Fibroblast of upper back skin (primary cell): ENCODE measurements at places on chromosomes 2 and 18.

DNA sequence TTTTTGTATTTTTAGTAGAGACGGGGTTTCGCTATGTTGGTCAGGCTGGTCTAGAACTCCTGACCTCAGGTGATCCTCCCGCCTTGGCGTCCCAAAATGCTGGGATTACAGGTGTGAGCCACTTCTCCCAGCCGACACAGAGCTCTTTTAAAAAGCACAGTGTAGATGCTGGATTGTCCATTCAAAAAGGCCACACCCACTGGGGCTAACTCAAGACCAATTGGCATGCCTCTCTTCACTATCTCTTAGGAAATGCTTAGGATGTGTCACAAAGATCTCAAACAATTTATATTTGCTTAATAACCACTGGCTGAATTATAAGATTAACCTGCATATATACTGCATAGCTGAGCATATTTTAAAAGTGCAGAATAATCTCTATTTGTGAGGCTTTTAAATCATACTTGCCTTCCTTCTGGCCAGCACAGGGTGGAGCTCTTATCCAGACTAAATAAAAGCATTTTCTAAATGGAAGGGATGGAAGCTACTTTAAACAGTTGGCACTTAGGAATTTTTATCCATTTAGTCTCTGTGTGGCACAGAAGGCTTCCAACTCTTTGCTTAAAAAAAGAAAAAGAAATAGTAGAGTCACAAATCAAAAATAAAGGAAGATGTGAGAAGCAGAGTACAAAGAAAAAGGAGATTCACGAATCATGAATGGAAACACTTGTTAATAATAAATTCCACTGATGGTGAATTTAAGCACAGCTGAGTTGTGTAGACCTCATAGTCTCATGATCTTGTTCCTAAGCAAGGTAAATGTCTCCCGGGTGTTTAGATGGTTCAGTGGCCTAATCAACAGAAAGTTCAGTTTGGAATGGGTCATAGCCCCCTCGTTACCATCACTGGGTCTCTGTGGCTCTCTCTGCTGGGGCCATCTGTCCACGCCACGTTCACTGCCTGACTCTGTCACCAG lies 22.4 kb downstream of the CRYGD start:
- DNase-seq, result peak; percentile 3

- DNase-seq, result peak; percentile 9
Measured at GRCh38 chr2:220504938-220505503, 877.6 kb downstream of the SLC4A3 start.

- no peak for DNase-seq
Measured at GRCh38 chr2:234991290-234991689, 39.5 kb downstream of the SH3BP4 start.

DNA sequence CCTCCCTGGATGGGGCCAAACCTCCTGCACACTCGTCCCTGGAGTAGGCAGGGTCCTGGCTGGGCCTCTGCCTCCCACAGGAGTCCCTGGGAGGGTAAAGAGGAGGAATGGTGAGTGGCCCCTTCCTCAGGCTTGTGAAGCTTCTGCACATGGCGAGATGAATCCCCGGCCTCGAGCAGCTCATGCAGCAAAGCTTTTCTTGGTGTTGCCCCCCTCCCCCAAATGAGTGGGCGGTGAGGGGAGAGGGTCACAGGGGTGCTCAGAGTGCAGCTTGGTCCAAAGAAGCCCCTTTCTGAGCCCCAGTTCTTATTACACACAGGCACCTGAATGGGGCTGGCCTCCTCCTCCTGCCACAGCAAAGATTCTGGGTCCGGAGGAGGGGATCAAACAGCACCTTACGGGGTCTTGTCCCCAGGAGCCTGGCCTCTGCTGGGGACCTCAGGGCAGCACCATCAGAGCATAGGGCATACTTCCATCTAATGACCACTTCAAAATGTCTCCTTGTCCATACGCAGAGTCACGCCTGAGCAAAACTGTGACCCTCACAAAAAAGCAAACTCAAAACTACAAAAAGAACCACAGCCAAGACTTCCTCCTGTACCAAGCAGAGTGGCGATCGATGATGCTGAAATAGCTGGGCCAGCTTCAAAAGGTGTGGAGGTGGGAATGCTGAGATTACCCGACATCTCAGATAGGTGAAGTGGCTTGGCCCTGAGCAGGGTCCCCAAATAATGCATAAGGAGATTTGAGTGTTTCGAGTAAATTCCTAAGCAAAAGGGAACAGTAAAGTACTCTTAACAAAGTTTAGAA lies 148.4 kb upstream of the TWIST2 start:
- no peak for DNase-seq

- no peak for DNase-seq
Measured at GRCh38 chr2:237406371-237406895, 7.5 kb downstream of the COL6A3 start.

DNA sequence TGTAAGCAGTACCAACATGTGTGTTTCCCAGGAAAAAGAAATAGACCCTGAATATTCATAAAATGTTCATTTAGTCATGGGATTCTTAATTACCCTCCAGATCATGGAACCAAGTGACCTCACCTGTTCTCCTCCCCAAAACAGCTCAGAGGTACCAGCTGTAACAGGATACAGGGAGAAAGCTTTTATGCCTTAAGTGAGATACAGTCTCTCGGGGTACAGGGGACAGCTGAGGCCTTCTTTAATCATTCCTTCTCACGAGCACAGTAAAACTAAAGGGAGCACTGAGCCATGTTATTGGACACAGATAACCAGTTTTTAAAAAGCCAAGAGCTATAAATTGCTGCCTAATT lies 16.6 kb downstream of the EPHA4 start:
- no peak for DNase-seq

- peak; percentile 37 for DNase-seq
Measured at GRCh38 chr2:64268330-64269048, 124.3 kb upstream of the PELI1 start.

DNA sequence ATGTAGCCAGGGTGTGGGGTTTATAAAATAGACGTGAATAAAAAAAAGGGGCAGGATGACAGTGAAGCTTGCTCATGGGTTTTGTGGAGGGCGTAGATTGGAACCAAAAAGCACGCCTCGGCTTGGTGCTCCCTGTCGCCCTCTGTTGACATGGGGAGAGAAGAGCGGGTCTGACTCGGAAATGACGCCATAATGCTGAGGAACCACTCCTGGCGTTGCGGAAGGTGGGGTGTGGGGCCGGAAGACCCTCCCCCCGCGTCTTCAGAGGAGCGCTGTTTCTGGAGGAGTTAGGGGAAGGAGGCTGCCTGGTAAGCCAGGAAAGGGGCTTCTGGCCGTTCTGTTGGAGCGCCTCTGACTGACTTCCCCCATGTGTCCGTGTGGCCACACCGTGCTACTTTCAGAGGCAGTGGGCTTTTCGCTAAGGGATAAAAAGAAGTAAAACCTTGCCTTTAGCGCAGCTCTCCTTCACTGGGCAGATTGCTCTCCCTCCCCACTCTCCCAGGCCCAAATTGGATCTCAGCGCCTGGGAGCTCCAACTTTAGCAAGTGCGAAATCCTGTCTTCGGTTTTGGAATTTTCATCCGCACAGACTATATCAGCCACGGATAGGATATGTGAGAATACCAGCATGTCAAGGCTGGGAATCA lies 42.8 kb downstream of the PLEKHA3 start:
- DNase-seq, result peak; percentile 84

DNA sequence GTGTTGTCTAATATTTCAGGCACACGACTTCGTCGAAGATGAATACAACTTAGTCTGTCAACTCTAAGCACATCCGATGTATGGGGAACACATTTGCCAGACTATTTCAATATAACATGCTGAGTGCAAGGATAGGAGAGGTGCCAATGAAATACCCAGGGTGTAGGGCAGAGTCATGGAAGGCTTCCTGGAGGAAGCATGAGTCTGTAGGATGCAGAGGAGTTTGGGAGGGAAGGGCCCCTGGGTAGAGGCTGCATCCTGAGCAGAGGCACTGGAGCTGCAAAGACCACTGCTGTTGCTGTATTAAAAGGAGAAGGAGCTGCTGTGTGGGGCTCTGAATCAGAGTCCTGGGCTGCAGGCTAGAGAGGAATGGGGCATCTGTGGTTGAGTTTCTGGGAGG lies 89.9 kb downstream of the ASAP2 start:
- no peak for DNase-seq

DNA sequence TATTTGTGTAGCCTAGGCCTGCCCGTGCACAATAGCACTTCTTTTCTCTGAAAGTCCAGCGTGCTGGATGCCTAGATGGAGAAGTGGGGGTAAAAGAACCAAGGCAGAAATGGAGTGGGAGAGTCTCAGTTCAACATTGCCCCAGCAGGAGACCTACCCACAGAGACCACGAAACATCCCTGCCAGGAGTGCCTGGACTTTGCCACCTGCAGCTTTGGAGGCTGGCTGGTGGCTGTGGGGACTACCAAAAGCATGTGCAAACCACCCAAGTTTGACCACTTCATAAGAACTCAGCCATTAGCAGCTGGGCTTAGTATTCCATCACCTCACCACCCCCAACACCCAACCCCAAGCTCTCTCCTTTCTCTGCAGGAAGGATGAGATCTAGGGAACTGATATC lies 416.9 kb upstream of the ID2 start:
- peak; percentile 29 for DNase-seq

DNA sequence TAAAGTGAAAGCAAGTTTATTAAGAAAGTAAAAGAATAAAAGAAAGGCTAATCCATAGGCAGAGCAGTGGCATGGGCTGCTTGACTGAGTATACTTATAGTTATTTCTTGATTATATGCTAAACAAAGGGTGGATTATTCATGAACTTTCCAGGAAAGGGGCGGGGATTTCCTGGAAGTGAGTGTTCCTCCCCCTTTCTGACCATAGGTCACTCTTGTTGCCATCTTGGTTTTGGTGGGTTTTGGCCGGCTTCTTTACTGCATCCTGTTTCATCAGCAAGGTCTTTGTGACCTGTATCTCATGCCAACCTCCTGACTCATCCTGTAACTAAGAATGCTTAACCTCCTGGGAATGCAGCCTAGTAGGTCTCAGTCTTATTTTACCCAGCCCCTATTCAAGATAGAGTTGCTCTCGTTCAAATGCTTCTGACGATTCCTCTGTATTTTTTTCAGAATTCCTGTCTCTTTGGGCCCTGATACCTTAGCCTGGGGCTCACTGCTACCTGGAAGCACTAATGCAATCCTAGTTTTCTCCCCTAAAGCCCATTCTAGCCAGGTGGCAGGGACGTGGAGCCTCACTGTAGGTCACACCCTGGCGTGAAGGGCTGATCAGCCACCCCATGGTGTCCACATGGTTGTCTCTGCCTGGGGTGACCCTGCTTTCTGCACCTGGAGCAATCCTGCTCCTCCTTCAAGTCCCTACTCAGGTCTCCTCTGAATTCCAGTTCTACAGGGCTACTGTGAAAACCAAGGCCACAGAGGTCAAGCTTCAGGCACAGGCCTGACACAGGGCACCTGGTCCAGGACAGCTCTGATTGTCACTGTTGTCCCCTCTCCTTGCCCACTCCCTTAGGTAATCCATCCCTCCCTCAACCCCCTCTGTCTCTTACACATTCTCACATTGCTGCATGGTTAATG lies 6.0 kb upstream of the SLC35F6 start:
- DNase-seq, result peak; percentile 100

- DNase-seq, result peak; percentile 31
Measured at GRCh38 chr18:4807604-4808293, 352.6 kb upstream of the DLGAP1 start.

- DNase-seq, result no peak
Measured at GRCh38 chr2:126446106-126446695, 209.8 kb upstream of the GYPC start.

DNA sequence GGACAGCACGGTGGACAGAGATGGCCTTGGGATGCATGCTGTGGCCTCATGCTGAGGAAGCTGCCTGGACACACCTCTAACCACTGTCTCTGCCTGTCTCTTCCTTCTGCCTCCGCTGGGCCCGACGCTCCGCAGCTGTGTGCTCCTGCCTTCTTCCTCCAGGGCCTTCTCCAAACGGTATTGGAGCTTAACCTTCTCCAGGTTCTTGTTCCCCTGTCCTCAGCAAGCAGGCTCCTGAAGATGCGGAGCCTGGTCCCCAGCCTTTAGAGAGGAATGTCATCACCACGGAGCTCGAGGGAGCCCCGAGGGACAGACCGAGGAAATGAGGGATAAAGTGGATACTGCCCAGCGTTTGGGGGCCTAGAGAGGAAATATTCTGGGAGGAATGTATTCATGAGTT lies 155.1 kb downstream of the DYSF start:
- no peak for DNase-seq

DNA sequence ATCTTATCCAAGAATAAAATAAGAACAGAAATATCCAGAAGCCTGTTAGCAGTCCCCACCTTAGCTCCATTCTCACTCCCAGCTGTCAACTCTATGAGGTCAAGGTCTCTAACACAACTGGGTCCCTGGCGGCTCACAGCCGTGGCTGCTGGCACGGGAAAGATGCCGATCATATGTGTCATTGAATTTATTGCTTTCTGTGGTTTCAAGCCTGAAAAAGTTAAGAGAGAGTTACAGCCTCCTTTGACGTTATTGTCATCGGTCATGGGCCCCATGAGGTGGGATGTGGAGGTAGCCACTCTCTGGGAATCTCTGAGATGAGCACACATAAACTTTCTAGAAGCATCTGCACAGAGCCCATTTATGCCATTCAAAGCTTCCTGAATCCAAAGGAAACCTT lies 28.7 kb upstream of the CABLES1 start:
- DNase-seq, result peak; percentile 96

DNA sequence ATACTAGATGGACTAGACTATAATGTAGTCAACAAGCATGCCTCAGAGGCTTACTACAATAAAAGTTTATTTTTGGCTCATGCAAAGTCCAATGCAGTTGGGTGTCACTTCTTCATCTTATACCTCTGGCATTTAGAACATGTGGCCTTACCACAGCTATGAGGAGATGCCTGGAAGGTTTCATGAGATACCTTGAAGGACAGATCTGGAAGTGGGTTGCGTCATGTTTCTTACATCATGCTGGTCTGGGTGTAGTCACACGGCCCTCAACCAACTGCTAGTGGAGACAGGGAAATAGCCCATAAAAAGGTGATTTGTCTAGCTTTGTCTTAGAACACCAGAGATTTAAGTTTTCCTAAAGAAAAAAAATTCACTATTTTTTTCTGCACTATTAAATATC lies 91.7 kb upstream of the MMADHC start:
- peak; percentile 82 for DNase-seq

GRCh38 chr18:697800-698199 lies 14.6 kb downstream of the ENOSF1 start:
- no peak for DNase-seq

DNA sequence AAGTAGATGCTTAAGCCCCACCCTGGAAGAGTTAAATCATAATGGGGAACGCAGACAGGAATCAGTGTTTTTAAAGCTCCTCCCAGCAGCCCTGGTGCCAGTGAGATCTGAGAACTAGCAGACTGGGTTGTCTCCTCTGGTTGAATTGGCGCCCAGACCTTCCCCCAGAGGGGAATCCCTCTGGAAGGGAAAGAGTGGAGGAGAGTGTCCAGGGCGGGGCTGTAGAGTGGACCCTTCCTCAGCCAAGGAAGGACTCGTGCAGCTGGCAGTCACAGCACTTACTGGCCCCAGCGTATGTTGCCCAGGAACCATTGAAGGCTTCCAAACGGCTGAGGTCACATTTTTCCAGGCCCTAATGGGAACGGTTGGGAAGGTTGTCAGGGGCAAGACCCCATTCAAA lies 62.5 kb downstream of the TGOLN2 start:
- DNase-seq, result no peak

DNA sequence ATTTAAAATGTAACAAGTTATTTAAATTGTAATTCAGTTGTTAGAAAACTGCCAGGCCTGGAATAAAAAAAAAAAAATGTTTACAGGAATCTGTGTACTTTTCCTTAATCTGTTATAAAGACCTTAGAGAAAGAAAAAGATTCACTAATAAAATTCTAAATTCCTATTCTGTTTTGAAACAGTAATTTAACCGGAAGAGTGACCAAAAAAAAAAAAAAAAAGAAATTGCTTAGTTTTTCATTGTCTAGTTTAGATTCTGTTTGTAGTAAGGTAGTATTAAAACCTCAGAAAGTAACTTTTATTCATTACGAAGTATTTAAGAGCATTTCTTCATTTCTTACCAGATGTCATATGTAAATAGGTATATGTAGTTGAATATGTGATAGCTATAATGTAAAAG lies 2.5 kb downstream of the REL start:
- DNase-seq, result no peak
